ENCODE measurements at places on chromosomes 1 and 21.

- no peak for DNase-seq
Observed at GRCh38 chr1:17293681-17294425, 14.1 kb upstream of the PADI4 start.

- no peak for DNase-seq
Observed at GRCh38 chr1:25036117-25036546, 106.1 kb upstream of the RUNX3 start.

DNA sequence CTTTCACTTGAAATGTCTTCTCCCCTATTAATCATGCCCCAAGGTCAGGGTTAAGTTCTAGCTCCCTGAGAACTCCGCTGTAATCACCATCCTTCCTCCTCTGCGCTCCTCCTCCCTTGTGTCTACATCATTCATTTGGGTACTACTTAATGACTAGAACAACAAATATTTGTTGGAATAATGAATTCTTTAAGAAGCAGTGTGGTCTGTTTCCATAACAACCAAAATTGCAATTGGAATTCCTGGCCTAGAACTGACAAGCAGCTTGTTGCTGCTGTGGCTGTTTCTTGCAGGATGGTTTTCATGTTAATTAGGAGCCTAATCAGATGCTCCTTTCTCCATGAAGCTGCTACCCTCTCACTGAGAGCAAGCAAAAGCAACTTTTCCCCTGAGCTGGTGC is 192.5 kb downstream of the ZZZ3 start:
- no peak for DNase-seq

GRCh38 chr1:33263890-33264504 is 7.7 kb downstream of the ZNF362 start:
- DNase-seq: no peak

DNA sequence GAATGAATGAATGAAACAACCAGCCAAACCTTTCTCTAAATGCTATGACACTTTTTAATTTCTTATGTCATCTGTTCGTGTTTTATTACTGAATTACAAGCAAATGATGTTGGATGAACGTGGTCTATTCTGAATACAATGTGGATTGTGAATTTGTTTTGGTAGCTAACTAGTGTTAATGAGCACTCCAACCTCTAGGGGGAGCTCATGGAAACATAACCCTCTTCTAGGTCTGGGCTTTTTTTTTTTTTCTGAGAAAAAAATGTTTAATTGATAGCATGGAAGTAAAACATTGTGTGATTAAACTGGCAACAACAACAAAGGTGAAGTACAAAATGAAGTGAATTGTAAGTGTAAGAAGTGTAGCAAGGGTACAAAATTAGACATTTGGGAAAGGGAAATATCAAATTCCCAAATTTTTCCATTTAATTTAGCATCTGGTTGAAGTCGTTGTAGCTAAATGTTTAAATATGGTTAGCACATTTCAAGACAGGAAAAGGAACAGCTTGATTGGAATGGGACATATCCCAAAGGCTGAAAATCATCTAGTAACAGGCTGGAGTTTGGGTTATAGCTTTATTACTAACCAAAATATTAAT is 42.6 kb upstream of the PTGS2 start:
- DNase-seq: no peak

GRCh38 chr1:113042285-113043143 is 30.5 kb upstream of the LRIG2 start:
- peak; percentile 10 for DNase-seq

DNA sequence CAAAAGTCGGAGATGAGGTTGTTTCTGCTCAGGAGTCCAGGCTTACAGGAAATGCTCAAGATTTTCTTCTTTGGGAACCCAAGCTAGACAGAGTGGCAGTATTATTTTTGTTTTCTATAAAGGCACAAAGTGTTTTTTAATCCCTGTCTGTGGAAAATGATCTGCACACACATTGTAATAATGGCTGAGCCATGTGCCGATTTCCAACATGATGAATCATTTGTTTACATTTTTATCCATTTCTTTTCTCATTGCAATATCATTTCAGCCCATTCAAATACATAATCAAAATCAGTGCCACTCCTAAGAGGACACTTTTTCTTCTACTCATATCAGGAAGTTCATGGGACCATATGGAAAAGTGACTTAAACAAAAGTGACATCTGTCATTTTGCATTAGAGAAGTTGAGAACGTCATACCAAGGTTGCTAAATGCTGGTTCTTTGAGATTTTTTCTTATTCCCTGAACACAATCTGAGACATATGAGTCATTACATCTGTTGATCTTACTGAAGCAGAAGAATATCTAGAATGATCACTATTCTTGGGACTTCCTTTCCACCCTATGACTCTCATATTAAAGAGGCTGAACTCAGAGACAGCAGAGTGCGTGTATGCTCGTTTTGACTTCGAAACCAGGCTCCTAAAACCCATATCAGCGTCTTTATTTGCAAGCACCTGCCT is 44.9 kb downstream of the ACTA1 start:
- no peak for DNase-seq

GRCh38 chr1:156794506-156795373 is 21.9 kb downstream of the SH2D2A start:
- DNase-seq: no peak

- no peak for DNase-seq
Observed at GRCh38 chr1:89826594-89826993, 5.8 kb downstream of the LRRC8D start.

- DNase-seq: no peak
Observed at GRCh38 chr1:168468042-168468809, 75.6 kb downstream of the XCL2 start.
